NCI-H2107 (cell line): ENCODE measurements at places on chromosomes 7 and 10.

DNA sequence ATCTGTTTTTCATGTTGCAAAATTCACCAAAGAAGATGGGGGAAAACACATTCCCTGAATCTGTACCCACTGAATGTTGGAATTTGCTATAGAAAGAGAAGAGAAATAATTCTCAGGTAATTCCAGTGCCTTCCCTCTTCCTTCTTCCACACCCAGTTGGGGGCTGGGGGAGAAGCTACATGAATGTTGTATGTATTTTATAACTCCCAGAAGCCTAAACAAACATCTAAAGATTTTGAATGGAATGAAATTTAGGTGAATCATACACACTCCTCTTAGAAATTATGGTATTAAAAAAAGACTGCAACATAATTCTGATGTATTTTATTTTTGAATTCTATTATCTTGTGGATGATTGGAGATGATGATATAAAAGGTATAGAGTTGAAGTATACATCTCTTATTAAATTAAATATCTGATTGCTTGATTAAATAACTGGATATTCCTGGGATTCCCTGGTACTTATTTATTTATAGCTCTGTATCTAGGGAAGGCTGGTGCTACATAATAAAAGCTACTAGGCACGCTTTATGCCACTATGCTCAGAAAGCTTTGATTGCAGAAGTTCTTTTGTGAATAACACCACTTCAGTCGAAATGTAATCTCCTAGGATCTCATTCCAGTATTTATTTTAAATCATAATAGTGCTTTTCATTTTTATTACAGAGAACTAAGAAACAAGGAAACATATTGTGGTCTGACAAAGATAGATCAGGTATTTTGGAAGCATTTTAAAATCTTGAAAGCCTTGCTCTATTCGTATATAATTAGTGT, 98.5 kb downstream of the MCU start:
- no peak for DNase-seq

DNA sequence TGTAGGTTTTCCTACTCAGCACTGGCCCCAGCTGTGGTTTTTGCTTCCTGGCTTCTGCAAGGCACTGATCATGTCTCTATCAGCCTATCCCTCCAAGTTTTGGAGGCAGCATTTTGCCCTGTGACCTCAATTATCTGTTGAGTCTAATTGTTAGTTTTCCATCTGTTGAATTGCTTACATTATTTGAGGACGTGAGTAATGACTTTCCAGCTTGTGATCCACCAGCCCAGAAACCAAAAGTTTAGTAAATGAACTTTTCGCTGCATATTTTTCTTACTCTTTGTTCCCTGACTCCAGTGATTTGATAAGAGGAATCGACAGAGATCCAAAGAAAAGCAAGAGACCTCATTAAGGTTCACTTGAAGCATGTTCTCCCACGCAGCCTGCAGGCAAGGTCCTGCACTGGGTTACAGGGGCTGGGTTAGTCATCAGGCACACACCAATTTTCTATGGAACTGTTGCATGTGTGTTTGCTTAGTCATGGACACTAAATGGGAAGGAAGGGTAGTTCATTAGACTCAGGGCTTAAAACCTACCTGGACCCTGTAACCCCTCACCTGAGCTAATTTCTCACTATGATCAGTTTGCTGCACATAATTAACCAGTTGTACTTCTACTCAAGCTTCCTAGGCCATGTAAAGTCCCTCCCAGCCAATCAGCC, 57.2 kb downstream of the AKR1E2 start:
- DNase-seq, result no peak

GRCh38 chr10:124116771-124117510, 23.5 kb upstream of the CHST15 start:
- no peak for DNase-seq

DNA sequence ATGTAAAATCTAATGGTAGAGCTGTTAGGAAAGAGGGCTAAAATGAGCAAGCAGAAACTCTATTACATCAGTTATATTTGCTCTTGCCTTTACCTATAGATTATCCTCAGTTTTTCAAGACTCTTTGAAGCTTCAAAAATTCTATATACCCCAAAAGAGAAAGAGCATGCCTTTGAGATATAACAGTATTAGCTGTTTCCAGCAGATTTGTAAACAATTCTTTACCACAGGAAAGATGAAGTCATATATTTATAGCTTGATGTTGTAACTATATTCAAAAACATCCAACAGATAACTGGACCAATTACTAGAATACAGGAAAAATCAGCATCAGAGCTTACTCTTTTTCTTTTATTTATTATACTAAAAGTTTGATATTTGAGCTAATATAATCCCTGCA, 416.2 kb upstream of the TPK1 start:
- DNase-seq, result no peak

GRCh38 chr7:30634634-30635201, 40.0 kb downstream of the GARS1 start:
- DNase-seq, result no peak

DNA sequence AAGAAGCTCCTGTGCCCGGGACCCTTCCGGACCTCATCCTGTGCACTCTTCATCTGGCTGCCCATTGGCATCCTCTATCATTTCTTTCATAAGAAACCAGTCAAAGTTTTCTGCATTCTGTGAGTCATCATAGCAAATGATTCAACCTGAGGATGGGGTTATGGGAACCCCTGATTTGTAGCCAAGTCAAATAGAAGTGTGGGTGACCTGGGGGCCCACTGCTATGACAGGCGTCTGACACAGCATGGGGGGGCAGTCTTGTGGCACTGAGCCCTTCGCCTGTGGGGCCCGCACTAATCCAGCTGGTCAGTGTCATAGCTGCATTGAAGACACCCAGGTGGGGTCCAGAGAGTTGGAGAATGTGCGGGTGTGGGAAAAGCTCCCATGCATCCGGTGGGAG, 230.4 kb downstream of the USP6NL start:
- no peak for DNase-seq

GRCh38 chr7:87712571-87712970, 84.4 kb downstream of the RUNDC3B start:
- DNase-seq, result no peak

- no peak for DNase-seq
Observed at GRCh38 chr7:6307762-6308161, 35.3 kb upstream of the CYTH3 start.

GRCh38 chr10:121553511-121554264, 44.6 kb downstream of the FGFR2 start:
- no peak for DNase-seq

DNA sequence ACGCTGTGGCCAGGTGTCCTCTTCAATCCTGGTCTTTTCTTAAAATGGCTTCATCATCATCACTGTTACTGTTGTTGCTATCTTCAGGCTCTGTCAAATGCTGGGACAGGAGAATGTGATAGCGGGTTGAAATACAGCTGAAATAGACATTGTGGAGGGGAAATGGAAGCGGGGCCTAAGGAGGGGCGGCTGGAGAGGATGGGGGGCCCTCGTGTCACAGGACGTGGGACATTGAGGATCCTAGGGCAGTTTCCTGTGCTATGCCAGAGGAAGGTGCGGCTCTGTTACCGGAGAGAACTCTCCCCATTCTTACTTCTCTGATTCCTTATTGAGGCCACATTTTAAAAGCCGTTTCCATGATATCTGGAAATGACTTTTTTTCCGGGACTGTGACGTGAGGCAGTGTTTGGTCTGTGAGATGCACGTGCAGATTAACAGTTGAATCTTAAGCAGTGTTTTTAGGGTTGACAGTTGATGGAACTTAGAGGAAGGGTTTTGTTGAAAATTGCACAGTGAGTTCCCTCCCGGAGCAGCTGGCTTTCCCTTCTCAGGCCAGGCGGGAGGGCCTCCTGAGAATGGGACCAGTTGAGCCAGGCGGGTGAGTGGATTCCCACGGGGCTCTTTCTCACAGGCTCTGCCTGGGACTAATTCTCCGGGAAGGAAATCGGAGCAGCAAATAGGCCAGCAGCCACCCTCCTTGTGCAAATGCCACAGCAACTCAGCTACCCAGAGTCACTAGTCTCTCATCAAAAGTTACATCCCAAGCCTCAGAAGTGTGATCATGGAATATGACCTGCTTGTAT, 125.2 kb downstream of the TACC2 start:
- DNase-seq, result no peak

DNA sequence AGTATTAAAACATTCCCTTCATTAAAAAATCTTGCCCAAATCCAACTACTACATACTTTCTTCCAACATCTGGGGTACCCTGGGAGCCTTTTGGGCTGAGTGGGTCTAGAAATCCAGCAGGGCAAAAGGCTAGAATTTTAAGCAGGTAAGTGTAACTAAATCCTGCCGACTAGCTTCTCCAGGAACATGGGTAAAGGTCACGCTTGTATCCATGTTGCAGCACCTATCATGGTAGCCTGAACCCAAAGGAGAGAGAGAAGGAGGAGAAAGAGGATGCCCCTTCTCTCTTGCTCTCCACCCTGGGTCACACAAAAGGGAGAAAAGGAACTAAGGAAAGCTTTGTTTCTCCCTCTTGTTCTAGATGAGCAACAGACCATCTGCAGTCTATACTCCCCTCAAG, 53.3 kb downstream of the ZNF680 start:
- no peak for DNase-seq

- DNase-seq, result no peak
Observed at GRCh38 chr10:116692225-116692624, 50.1 kb downstream of the HSPA12A start.

DNA sequence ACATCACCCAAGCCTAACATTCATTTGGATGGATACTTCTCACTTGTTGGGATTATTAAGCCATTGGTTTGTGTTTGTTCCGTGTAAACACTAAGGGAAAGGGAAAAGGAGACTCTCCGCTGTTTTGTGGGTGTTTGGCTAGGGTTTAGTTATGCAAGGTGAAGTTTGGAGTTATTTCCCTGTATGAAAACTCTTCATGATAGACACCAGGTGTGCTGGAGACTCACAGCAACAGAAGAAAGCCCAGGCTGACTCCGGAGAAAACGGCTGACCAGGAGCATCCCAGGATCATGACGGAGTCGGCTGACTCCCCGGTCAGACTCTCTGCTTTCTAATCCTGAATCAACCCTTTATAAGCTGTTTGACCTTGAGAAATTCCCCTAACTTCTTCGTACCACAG, 94.1 kb upstream of the KLF6 start:
- no peak for DNase-seq

GRCh38 chr7:87234949-87235348, 15.4 kb upstream of the TMEM243 start:
- DNase-seq, result no peak

DNA sequence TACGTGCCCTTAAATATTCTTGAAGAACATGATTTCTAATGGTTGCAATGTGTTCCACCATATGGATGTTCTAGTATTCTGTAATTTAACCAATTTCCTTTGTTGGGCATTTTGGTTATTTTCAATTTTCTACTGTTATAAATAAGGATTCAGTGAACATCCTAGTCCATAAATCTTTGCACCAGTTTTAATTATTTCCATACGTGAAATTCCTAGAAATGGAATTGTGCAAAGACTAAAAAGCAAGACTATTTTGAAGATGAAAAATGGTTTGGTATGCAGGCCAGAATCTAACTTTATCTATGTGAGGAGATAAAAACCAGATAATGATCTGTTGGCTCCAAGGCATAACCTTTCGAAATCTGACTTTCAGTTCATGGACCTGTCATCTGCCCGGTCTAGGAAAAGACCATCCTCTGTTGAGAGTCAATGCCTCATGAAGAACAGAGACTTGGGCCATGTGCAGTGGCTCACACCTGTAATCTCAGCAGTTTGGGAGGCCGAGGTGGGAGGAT, 633.2 kb upstream of the NRP1 start:
- DNase-seq, result no peak

- DNase-seq, result no peak
Observed at GRCh38 chr7:90599892-90600555, 3.9 kb downstream of the CDK14 start.

- no peak for DNase-seq
Observed at GRCh38 chr10:5142199-5142598, 42.8 kb downstream of the AKR1C8 start.

- no peak for DNase-seq
Observed at GRCh38 chr7:150801242-150801945, 825 bp downstream of the TMEM176A start.

- DNase-seq, result no peak
Observed at GRCh38 chr10:105840288-105840770, 1199.2 kb downstream of the SORCS3 start.

- DNase-seq, result no peak
Observed at GRCh38 chr7:103894656-103895596, 94.5 kb downstream of the RELN start.

DNA sequence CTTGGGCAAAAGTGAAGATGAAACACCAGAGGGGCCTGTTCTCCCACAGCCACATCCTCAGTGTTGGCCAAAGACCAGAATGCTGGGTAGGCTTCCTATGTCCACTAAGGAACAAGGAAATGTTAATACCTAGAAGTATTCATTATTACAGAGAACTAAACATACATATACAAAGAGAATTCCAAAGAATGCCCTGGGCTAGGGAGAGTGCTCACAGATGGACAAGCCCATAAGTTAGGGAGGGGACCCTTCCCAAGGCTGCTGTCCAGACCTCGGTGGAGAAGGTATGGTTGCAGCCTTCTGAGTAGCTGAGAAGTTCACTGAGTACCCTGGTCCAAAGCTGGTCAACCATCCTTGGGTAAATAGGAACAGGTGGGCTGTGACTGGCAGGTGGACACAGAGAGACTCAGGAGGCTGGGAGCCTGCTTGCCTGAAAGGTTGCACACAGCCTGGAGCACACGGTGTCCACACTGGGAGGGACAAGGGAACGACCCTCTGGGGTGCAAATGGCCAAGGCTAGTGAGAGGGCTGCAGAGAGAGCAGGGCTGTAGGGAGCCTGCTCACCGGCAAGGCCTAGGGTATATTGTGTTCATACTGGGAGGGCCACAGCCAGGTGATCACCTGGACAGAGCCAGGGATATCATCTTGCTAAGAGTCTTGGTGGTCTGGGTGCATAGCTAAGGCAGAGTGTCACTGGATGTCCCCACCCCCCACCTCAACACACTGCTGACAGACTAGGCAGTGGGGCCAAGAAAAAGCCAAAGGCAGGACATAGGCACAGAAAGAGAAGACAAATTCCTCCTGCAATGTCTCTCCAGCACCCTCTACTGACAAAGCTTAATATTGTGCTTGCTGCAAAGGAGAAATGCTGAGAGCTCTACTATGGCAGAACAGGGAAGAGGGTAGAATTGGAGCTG, 40.3 kb downstream of the CPVL start:
- DNase-seq, result peak; percentile 23

- no peak for DNase-seq
Observed at GRCh38 chr7:23072048-23072447, 33.5 kb upstream of the KLHL7 start.
